Fibroblast of skin of scalp (primary cell): ENCODE measurements at places on chromosomes 4 and X.

DNA sequence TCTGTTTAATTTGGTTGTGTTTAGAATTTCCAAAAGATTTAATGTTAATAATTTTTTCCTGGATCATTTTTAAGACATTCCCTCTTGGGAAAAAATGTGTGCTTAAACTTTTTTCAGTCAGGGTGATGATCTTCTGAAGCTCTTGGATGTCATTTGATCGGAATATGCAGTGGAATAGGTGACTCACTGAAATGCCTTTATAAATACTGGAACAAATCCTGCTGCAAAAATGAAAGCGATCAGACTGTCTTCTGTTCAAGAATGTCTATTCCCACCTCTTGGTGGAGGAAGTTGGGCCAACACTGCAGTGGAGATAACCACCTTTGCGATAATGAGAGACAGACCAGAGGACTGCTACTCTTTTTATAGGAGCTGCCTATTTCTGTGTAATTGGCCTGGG lies 46.7 kb downstream of the LARP1B start:
- DNase-seq, result peak; percentile 34

GRCh38 chr4:41646862-41647261 lies 101.7 kb downstream of the PHOX2B start:
- no peak for DNase-seq

DNA sequence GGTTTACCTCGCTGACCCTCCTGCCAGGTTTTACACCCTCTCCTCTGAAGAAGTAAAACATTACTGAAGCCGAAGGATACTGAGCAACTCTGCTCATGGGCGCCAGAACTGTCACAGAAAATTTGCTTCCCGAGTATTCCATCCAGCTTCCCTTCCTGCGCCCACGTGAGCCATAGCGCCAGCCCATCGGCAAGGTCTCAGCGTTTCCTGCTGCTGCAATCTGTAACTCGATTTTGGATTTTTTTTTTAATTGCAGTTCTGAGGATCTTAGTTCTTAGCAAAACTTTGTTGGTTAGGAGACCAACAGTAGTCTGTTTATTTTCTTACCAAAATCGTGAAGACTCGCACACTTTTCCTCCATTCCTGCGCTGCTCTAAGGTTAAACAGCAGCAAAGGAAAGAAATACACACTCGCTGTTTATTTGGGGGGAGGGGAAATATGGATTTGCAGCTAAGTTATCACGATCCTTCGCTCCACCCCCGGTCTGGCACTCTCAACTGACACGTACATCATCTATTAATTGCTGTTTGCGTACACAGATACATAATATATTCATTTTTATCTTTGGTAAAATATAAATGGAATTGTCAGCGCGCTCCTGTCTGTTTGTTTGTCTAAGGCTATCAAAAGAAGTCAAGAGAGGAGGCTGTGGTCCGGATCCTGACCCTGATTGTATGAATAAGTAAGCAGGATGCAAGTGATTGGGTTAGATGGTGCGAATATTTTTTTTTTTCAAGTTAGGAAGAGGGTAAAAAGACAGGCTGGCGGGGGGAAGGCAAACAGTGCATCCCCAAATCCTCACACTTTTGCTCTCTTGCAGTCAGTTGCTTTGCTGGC lies at the start of gene TLL1:
Gene TLL1, plus strand, starts transcription at position 777 of the 837 bp plus-strand sequence. CDS start 668 bp downstream, outside the sequence.
- peak; percentile 25 for DNase-seq

GRCh38 chrX:120294651-120295050 lies 16.6 kb downstream of the TMEM255A start:
- DNase-seq, result no peak

DNA sequence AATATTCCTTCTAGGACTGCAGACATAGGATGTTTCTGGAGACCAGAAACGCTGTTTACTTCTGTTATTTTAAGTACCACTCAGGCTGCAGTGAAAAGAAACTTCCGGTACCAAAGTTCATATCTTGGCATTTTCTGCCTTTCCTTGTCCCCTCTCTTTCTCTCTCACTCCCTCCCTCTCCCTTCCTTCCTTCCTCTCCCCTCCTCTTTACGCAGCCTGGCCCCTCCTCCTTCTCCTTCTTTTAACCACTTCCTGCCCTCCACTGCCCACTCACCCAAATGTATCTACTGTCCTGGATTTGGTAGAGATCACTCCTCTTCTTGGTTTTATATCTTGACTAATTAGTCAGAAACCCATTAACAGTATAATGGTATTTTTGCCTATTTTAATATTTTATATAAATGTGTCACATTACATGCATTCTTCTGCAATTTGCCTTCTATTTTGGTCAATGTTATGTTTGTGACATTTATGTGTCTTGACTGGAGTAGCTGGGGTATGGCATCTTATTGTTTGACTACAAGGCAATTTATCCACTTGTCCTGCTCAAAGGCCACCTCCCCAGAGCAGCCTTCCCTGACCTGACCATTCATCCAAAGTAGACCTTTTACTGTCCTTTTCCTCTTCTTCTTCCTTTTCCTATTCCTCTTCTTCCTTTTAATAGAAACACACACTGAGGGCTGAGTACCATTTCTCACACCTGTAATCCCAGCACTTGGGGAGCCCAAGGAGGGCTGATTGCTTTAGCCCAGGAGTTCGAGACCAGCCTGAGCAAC lies 56.9 kb downstream of the BCOR start:
- DNase-seq, result no peak

DNA sequence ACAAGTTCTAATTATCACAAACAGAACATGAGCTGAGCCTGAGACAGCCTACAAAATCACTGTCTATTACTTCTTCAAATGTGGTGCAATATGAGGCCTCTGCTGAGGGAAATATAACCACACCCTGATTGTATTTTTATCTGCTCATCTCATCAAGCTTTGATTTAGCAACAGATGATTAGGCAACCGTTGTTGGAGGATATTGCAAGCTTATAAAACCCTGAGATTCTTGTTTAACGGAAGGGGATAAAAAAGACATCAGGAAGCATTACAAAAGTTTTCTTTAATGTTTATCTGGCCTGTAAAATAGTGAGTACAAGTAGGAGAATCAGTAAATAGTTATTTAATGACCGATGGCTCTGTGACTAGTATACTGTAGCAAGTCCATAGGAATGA lies 108.5 kb downstream of the ZNF330 start:
- DNase-seq, result peak; percentile 31

- no peak for DNase-seq
Observed at GRCh38 chr4:38787693-38788092, 4.9 kb upstream of the TLR10 start.

GRCh38 chr4:16695896-16696295 lies 202.5 kb downstream of the LDB2 start:
- DNase-seq, result no peak

DNA sequence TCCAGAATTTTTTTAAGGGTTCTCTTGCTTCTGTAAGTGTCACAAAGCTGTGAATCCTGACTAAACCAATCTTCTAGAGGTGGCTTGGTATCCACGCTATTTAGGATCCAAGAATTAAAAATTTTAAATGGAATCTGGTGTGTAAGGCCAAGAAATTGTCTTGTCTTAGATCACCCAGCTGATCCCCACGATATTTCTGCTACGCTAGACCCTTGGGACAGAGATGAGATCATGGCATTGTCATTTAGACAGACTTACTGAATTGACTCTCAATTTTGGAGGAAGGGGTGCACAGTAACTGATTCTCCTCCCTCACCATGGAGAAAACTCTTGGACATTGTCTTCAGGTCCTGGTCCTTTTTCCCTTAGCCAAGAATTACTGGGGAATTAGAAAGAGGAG lies 5.7 kb downstream of the GPRIN3 start:
- no peak for DNase-seq

DNA sequence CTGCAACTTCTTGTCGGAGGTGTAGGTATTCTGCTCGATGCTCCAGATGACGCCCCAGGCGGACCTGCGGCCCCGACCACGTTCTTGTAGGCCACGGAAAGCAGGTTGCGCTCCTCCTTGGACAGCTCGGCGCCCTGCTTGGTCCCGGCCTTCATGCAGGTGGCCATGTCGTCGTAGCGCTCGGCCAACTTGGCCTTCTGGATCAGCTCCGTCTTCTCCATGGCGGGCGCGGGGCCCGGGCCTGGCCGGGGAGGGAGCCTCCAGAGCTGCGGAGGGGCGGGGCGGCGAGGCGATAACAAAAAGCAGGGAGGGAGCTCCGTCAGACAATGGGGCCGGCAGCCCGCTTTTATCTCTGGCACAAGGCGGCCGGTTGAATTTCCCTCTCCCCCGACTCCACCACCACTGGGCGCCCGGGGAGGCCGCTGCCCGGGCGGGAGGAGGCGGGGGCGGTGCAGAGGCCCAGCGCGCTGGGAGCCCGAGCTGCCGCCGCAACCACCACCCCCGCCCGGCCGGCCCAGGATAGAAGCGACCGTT lies 28.3 kb upstream of the DRP2 start:
- DNase-seq, result peak; percentile 11

DNA sequence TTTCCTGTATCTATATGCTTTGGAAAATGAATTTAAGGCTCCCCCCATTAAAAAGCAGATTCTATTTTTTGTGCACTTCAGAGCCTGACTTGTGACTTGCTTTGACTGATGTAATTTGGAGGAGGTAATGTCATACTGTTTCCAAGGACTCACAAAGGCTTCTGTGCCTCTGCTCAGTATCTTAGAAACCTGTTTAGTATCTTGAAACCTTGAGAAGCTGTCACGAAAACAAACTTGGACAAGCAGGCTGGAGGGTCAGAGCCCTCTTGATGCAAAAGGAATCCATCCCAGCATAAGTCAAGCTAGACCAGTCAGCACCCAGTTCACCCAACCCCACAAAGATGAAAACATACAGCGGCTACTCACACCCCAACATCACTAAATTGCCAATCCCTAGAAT lies 560.0 kb upstream of the PCDH7 start:
- no peak for DNase-seq

DNA sequence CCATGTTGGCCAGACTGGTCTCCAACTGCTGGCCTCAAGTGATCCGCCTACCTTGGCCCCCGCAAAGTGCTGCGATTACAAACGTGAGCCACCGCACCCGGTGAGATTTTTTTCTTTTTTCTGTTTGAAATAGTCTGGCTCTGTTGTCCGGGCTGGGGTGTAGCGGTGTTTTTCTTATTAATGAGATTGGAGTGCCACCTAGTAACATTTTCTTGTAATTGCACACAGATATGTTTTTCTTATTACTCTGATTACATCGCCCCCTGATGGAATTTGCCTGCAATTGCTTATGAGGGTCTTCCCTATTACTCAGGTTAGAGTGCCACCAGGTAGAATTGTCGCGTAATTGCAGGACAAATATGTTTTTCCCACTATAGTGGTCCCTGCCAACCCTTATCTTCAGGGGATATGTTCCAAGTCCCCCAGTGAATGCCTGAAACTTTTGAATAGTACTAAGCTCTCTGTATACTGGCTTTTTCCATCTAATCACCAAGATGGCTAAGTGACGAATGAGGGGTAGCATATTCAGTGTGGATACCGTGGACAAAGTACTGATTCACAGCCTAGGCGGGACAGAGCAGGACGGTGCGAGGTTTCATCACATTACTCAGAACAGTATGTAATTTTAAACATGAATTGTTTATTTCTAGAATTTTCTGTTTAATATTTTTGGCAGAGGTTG lies 8.6 kb upstream of the PDHA1 start:
- no peak for DNase-seq

DNA sequence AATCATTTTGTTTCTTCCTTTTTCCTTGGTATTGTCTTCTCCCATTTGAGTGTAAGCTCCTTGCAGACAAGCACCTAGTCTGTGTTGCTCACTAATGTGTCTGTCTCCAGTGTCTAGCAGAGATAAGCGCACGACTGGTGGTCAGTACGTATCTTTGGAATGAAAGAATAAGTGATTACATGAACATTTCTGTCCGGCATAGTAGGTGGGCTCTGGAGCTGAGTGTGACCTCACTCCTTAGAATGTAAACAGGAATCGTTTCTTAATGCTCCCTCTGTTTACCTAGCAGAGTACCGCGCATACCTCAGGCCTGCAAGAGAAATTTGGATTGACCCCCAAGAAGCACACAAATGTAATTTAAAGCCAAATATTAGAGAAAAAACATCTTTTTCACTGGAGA lies 235.4 kb downstream of the MAML3 start:
- DNase-seq, result peak; percentile 46

GRCh38 chrX:80511969-80512760 lies 91.9 kb downstream of the TENT5D start:
- DNase-seq, result peak; percentile 1

DNA sequence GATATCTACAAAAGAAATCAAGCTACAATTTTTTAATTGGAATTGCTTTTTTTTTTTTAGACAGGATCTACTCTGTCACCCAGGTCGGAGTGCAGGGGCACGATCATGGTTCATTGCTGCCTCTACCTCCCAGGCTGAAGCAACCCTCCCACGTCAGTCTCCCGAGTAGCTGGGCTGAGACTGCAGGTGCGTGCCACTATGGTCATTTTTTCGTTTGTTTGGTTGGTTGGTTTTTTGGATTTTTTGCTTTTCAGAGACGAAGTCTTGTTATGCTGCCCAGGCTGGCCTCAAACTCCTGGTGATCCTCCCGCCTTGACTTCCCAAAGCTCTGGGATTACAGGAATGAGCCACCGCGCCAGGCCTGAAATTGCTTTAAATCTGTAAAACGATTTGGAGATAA lies 15.6 kb downstream of the RGN start:
- DNase-seq, result no peak

DNA sequence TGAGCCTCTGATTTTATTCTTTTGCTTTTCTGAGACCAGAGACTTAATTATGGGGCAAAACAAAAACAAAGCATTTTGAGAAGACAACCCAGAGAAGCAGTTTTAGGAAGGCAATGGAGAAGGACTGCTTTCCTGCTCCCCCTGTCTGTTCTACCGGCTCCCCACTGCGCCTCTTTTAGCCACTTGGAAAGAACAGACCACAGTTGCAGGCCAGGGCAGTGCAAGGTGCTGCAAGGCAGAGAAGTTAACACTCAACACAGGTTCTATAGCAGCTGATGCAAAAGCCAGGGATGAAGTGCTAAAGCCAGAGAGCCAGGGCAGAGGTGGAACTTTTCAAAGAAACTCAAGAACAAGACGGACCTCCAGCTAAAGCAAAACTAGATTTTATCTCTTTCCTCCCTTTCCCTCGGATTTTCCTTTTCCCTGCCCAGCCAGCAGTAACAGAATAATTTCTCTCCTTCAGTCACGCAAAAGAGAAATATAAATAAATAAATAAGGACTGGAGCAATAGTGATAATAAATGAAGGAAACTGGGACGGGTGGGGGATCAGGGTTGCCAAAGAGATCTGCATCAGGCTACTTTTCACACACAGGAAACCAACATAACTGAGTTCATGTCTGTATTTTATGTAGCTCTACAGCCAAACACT lies 10.4 kb downstream of the SH3RF1 start:
- no peak for DNase-seq

DNA sequence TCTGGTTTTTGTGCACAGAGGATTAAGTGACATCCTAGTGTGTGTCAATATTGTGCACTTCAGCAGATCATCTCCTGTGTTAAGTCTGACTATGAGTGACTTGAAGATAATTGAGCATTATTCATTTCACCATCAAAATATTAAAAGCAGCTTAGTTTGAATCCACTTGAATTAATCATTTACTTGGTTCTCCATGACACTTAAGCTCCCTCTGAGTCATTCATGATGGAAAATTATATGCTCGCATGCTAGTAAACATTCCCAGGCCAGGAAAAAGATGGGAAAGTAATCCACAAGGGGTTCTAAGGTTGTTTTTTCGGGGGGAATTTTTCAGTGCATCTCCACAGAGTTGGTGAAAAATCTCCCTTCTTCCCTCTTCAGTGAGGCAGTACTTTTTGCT lies 97.2 kb upstream of the EOLA2 start:
- peak; percentile 72 for DNase-seq
